ENCODE measurements at places on chromosomes 2 and 18.

DNA sequence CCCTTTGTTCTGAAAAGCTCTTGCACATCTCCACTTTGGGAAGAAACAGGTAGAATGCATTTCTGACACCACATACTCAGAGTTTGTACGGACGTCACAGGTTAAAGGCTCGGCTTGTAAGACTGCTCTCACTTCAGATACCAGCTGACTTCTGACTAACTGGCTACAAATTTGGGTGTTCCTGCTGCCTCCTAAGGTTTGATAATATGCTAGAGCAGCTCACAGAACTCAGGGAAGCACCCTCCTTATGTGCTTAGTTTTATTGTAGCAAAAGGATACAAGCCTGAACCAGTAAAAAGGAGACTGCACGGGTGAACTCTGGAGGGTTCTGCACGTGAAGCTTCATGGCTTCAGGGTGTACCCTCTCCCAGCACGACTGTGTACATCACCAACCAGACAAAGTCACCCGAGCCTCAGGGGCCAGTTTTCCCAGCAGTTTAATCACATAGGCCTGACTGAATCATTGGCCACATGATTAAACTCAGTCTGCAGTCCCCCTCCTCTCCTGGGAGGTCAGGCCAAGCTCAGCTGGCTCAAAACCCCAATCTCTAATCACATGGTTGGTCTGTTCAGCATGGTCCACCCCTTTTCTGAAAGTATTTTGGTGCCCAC lies 749.5 kb upstream of the RAB6C start:
- no peak overlapping the region for H3K27ac ChIP-seq
- no peaks in the 10 kb centered on the region for H3K27me3 ChIP-seq
- DNase-seq, result no peak
- no peaks in the 10 kb centered on the region for H3K36me3 ChIP-seq
- H3K4me3 ChIP-seq, result no peak overlapping the region
- H3K4me1 ChIP-seq, result no peaks in the 10 kb centered on the region

DNA sequence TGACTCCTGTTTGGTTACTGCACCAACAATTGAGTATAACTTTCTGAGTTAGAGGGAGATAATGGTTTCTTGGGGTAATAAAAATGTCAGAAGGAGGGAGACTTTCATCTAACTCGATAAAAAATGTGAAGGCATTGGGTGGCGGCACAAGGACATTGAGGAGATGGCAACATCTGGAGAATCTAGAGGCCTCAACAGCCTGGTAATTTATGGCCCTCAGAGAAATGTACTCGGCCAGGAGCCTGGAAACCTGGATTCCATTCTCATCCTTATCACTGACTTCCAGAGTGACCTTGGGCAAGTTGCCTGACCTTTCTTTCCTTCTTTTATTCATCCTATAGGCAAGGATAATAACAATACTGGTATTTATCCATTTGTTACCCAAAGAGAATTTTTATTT lies 173.5 kb upstream of the MEX3C start:
- H3K4me3 ChIP-seq, result no peak overlapping the region
- H3K36me3 ChIP-seq, result no peaks in the 10 kb centered on the region
- DNase-seq, result no peak
- H3K27me3 ChIP-seq, result no peaks in the 10 kb centered on the region

- no peak overlapping the region for H3K4me3 ChIP-seq
- H3K4me1 ChIP-seq, result peaks cover 78% of the 10 kb centered on the region
- no peak overlapping the region for H3K27ac ChIP-seq
- DNase-seq, result no peak
- H3K27me3 ChIP-seq, result no peaks in the 10 kb centered on the region
- peaks cover 45% of the 10 kb centered on the region for H3K36me3 ChIP-seq
Observed at GRCh38 chr2:55879976-55880375, 43.6 kb downstream of the EFEMP1 start.

DNA sequence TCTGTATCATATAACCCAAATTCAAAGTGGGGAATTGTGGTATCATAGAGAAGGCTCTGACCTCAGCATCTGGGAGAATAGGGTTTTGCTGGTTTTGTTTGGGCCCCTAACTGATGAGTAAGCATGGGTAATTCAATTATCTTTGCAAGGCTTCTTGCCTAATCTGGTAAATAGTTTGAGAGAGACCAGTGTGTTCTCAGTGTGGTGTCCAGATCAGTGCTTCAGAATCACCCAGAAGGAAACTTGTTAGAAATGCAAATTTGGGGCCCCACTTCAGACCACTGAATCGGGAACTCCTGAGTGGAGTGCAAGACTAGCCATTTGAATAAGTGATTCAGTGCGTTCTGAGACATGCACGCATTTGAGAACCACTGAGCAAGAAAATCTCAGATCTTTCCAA lies 282.7 kb downstream of the EPHA4 start:
- H3K27me3 ChIP-seq, result no peaks in the 10 kb centered on the region
- no peak overlapping the region for H3K27ac ChIP-seq
- no peaks in the 10 kb centered on the region for H3K36me3 ChIP-seq
- no peak for DNase-seq
- no peak overlapping the region for H3K4me3 ChIP-seq

GRCh38 chr2:151049746-151050145 lies 211.9 kb downstream of the RBM43 start:
- no peaks in the 10 kb centered on the region for H3K4me1 ChIP-seq
- no peaks in the 10 kb centered on the region for H3K27me3 ChIP-seq
- no peaks in the 10 kb centered on the region for H3K36me3 ChIP-seq
- no peak overlapping the region for H3K27ac ChIP-seq
- H3K4me3 ChIP-seq, result no peak overlapping the region
- peak; percentile 13 for DNase-seq

GRCh38 chr2:177445200-177445599 lies 52.6 kb downstream of the AGPS start:
- H3K27ac ChIP-seq, result no peak overlapping the region
- DNase-seq, result peak; percentile 72
- H3K4me1 ChIP-seq, result peaks cover 12% of the 10 kb centered on the region
- peaks cover 10% of the 10 kb centered on the region for H3K36me3 ChIP-seq
- H3K27me3 ChIP-seq, result no peaks in the 10 kb centered on the region

DNA sequence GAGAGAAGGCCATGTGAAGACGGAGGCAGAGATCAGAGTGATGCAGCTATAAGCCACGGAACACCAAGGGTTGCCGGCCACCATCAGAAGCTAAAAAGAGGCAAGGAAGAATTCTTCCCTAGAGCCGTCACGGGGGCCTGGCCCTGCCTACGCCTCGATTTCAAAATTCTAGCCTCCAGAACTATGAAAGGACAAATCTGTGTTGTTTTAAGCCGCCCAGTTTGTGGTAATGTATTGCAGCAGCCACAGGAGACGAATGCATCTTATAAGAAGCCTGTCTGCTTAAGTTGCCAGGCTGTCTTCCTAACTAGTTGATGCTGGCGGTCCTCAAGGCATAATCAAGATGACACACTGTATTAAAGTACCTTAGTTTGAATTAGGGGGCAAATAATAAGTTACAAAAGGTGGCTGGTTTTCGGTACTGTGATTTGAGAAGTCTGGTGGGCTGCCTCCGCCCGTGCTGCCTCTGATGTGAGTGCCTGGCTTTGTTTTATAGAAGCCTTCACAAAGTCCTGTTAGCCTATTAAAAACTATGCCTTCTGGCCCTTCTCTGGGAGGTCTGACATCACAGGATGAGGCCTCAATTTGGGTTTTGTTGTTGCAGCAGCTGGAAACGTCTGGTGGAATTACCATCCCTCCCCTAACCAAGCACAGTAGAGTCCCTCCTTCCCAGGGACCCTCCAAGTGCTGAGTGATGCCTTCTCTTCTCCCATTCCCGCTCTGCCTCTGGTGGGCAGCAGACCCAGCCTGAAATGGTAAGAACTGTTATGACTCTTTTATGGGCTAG lies 53.6 kb downstream of the SRD5A2 start:
- H3K36me3 ChIP-seq, result no peaks in the 10 kb centered on the region
- no peak for DNase-seq
- H3K4me1 ChIP-seq, result no peaks in the 10 kb centered on the region
- no peaks in the 10 kb centered on the region for H3K27me3 ChIP-seq
- H3K4me3 ChIP-seq, result no peak overlapping the region
- no peak overlapping the region for H3K27ac ChIP-seq

GRCh38 chr2:223989206-223989855 lies 32.1 kb downstream of the MRPL44 start:
- peaks cover 6% of the 10 kb centered on the region for H3K27me3 ChIP-seq
- DNase-seq, result no peak
- H3K4me1 ChIP-seq, result no peaks in the 10 kb centered on the region
- H3K27ac ChIP-seq, result no peak overlapping the region
- no peak overlapping the region for H3K4me3 ChIP-seq

DNA sequence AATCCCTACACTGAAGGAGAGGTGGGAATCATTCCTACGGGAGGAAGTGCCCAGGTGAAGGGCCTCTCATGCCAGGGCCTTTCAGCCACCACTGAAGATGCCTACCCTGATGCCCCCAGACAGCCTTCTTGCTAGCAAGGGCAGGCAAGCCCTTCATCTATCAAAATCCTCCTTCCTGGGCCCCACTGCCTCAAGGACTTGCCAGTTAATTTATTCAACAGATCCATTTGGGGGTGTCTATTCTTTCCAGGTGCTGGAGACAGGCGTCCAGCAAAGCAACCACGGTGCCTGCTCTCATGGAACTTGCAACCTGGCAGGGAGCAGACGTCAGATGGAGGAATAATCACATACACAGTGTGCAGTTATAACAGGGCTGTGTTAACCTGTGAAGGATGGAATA lies 95.5 kb downstream of the GYPC start:
- DNase-seq, result no peak
- H3K4me1 ChIP-seq, result no peaks in the 10 kb centered on the region
- no peak overlapping the region for H3K27ac ChIP-seq
- no peak overlapping the region for H3K4me3 ChIP-seq
- no peaks in the 10 kb centered on the region for H3K27me3 ChIP-seq

DNA sequence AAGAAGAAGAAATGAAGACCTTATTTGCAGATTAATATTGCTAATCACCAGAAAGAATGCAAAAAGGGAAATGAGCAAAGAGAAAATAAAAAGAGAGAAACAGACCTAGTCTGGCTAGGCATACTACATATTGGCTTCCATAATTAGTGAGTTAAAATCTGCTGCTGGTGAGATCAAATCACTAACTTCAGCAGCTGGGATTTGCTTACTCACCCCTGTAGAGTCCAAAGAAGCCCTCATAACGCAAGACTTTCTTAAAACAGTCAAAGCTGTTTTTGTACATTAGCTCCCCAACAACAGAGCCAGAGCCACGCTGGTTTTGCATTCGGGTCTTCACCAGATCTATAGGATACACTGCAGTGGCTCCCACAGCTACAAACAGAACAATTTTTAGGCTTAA lies 80.9 kb downstream of the SLC25A12 start:
- no peaks in the 10 kb centered on the region for H3K4me1 ChIP-seq
- no peak for DNase-seq
- H3K27me3 ChIP-seq, result no peaks in the 10 kb centered on the region
- H3K27ac ChIP-seq, result no peak overlapping the region

- no peaks in the 10 kb centered on the region for H3K36me3 ChIP-seq
- DNase-seq, result no peak
- no peaks in the 10 kb centered on the region for H3K27me3 ChIP-seq
- H3K4me1 ChIP-seq, result peaks cover 2% of the 10 kb centered on the region
- H3K27ac ChIP-seq, result no peak overlapping the region
- no peak overlapping the region for H3K4me3 ChIP-seq
Observed at GRCh38 chr2:192000196-192000980, 153.5 kb upstream of the CAVIN2 start.

DNA sequence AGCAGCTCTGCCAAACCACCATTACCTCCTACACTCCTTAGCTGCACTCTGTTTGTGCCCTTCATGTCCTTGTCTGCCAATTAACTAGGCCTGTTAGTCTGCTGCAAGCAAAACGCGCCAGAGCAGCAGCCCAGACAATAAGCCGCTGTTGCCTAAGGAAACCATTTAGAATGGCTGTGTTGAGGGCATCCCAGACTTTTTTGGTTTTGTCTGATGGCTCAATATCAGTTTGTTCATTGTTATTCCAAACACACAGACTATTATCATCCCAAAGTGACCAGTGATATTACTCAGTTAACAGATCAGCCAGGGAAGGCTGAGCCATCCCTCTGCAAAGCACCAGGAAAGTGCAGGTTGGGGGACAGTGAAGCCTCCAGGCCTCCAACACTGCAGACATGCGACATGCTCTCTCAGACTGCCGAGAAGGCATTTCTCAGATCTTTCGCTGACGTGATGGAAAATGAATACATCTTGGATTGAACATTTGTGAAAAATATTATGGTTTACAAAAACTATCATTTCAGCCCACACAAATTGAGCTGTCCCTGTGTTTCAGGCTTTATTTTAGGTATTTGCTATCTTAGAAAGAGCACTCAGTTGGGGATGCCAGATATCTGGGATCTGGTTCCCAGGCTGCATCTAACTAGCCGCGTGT lies 182.0 kb upstream of the HNRNPA3 start:
- H3K36me3 ChIP-seq, result no peaks in the 10 kb centered on the region
- H3K4me3 ChIP-seq, result no peak overlapping the region
- no peak for DNase-seq
- H3K27me3 ChIP-seq, result peaks cover 2% of the 10 kb centered on the region

- no peak overlapping the region for H3K27ac ChIP-seq
- H3K4me1 ChIP-seq, result peaks cover 17% of the 10 kb centered on the region
- H3K36me3 ChIP-seq, result peaks cover 7% of the 10 kb centered on the region
Observed at GRCh38 chr2:61233581-61233980, 71.6 kb downstream of the C2orf74 start.

DNA sequence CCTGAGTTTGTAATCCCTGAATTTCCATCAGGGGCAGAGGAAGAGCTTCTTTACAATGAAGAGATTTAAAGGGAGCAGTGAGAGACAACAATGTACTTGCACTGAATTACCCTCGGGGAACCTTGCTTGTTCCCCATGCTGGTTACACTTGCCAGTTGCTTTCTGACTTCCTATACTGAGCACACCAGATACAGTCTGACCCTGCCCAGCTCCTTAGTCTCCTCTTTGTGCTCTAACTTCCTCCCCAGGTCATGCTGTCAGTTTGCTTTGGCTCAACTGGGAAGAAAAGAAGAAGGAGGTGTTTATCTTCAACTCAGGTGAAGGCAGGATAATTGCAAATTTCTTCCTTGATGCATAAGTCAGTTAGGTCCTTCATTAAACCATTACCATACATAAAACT lies 658.4 kb downstream of the NYAP2 start:
- no peak overlapping the region for H3K27ac ChIP-seq
- no peaks in the 10 kb centered on the region for H3K36me3 ChIP-seq
- no peak overlapping the region for H3K4me3 ChIP-seq
- no peaks in the 10 kb centered on the region for H3K27me3 ChIP-seq

- DNase-seq, result no peak
- no peaks in the 10 kb centered on the region for H3K27me3 ChIP-seq
- H3K4me1 ChIP-seq, result peaks cover 20% of the 10 kb centered on the region
- H3K4me3 ChIP-seq, result no peak overlapping the region
- H3K36me3 ChIP-seq, result no peaks in the 10 kb centered on the region
- no peak overlapping the region for H3K27ac ChIP-seq
Observed at GRCh38 chr2:157181234-157181633, 76.3 kb upstream of the GALNT5 start.

DNA sequence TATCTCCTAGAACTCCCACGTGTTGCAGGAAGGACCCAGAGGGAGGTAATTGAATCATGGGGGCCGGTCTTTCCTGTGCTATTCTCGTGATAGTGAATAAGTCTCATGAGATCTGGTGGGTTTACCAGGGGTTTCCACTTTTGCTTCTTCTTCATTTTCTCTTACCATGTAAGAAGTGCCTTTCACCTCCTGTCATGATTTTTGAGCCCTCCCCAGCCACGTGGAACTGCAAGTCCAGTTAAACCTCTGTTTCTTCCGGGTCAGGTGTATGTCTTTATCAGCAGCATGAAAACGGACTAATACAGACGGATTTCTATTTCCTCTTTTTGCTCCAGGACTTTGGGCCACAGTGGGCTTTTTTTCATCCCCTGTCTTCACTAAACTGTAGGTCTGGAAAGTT lies 88.3 kb upstream of the KCNE4 start:
- no peaks in the 10 kb centered on the region for H3K36me3 ChIP-seq
- no peaks in the 10 kb centered on the region for H3K27me3 ChIP-seq
- H3K27ac ChIP-seq, result no peak overlapping the region
- DNase-seq, result no peak

- no peak overlapping the region for H3K4me3 ChIP-seq
- no peak overlapping the region for H3K27ac ChIP-seq
- peak; percentile 40 for DNase-seq
- no peaks in the 10 kb centered on the region for H3K36me3 ChIP-seq
- H3K4me1 ChIP-seq, result peaks cover 6% of the 10 kb centered on the region
Observed at GRCh38 chr2:100865816-100866460, 46.0 kb downstream of the NPAS2 start.
